ENCODE measurements at places on chromosomes 11 and 22.

DNA sequence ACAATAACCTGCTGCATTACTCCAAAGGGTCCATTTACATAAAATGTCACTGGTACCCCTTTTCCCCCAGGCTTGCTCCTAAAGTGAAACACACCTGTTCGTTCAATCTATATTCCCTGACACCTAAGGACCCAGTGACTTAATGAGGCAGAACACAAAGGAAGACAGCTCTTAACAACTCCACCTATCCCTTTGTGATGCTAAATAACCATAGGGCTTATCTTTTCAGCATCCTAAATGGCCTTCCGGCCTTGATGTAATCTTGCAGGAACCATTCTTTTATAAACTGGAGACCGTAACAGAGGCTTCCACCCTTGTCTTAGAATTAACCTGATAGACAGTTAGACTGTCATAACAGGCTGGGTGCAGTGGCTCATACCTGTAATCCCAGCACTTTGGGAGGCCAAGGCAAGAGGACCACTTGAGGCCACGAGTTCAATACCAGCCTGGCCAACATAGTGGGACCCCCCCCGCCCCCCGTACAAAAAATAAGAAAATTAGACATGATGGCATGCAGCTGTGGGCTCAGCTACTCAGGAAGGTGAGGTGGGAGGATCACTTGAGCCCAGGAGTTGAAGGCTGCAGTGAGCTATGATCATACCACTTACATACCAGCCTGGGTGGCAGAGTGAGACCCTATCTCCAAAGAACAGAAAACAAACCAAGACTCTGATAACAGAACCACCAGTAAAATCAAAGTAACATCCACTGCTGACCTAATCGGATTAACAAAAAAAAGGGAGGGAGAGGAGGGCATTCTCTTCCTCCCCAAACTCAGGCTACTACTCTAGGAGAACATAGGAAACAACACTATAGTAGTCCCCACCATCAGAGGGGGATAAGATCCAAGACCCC, 5.1 kb downstream of the CHEK2 start:
- DNase-seq: no peak

DNA sequence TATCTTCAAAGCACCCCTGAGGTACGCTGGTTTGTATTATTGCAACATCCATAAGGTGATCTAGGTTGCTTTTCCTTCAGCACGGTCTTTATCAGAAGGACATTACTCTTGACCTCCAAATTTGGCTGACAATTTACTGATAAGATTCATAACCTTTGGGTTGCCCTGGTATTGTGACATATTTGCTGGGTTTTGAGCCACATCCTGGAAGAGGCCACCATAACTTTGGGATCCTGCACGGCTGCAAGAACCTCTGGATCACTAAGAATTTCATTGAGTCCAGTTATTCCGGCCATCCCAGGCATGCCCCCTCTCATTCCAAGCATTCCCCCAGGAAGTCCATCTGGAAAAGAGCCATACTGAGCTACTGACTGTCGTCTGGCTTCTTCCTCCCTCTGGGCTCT, 6.5 kb upstream of the PLET1 start:
- DNase-seq: no peak

DNA sequence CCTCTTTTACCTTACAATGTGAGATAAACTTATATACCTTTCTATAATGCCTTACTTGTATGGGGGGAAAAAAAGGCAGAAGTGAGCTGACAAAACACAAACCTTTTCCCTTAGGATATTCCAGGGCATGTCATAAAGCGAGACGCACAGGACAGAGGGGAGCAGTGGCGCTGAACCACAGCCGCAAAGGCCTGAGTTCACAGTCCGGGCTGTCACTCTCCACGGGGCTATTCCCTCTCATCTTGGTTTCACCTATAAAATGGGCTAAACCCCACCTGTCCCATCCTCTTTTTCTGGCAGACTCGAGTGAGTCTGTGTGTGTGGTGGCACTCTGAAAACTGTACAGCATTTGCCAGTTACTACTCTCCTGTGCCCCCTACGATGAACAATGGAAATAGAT, 14.4 kb upstream of the FXYD2 start:
- DNase-seq: no peak

- DNase-seq: peak; percentile 19
Measured at GRCh38 chr11:78138694-78139421, 568 bp downstream of the ALG8 start.

DNA sequence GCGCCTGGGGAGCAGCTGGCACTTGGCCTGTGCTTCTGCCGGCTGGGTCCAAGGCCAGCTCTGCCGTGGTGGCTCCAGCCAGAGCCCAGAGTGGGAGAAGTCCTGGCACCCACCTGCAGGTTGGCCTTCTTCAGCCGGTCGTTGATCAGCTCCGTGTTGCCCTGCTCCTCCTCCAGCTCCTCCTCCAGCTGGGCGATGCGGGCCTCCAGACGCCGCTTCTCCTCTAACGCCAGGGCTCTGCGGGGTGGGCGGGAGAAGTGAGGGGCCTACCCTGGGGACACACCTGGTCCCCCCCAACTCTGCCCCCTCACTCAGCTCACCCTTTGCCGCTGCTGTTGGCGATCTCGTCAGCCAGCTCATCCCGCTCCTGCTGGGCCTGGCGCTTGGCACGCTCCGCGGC, 32.6 kb downstream of the APOL1 start:
- DNase-seq: no peak

DNA sequence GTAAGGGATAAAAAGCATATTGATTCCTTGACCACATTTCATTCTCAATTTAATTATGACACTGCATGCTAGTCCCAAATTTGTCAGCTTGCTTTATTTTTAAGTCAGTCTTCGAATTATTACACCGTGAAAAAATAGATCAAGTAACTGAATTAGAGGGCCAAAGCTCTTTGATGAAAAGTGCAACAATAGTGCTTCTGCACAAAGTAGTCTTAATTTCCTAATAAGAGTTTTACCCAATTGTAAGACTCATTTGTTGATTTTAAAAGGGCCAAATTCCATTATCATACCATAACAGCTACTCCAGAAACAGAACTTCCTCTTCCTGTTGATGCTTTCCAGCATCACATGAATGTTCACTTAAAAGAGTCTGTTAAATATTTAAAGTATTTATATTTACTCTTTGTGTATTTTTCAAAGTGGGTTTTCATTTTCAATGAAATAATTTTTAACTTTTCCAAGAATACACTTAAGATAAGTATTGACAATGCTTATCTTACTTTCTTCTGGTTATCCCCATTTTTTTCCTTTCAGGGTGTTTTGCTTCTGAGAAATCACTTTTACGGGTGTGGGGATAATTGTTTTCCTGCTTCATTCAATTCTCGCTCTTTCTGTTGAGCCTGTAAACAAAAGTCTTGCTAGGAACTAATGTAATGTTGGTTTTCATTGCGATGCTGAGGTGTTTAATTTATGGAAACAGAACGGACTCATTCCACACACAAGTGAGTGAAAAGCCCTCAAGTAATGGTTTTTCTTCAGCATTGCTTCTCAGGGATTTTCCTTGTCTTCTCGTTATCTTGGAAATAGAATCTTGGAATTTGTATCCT, 2.1 kb downstream of the ARHGEF12 start:
- DNase-seq: no peak

DNA sequence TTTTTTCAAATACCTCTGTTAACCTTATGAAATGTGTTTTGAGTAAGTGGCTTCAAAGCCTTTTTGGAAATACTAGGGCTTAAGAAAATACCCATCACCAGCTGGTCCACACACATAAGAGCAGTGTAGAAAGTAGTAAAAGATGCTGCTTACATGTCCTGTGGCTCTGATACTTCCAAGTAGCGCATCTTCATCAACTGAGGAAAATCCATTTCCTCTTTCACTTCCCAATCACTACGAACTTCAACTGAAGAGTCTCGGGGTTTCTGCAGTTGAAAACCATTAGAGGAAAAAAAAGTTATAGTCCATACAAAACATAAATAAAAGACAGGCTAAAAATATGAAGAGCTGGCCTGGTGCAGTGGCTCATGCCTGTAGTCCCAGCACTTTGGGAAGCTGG, 8.5 kb downstream of the EIF3D start:
- no peak for DNase-seq

DNA sequence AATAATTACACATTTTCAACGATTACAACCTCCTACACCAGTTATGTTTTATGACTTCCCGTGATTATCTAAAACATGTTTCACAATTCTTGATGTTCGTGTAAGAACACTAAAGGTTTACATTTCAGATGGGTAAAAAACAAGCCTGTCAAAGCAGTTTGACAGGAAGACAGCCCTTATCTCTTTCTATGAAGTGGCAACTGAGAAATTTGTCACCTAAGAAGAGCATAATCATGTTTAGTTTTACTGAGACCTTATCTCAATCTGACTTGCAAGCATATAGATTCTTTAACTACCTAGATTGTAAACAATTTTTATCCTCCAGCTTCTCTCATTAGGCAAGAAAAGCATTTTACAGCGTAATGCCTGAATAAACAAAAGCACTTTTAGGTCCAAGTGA, 218.4 kb upstream of the ZBED5 start:
- DNase-seq: no peak

GRCh38 chr11:17543041-17543440, 1.2 kb downstream of the USH1C start:
- no peak for DNase-seq

- DNase-seq: no peak
Measured at GRCh38 chr11:99333621-99334020, 312.9 kb downstream of the CNTN5 start.

DNA sequence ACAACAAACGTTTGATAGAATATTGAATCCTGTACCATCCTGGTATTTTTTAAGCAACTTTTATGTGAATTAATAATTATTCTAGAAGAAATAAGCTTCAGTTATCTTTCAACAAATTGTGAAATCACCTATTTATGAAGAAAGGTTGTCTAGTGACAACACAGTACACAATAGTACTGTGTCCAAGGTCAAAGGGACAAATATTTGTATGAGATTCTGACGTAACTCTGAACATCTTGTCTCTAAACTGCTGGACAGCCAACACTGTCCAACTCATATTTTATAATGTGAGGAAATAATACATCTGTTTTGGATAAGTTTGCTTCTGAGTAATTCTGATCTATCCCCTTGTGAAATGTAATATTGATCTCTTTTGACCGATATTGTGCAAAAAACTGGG, 18.9 kb downstream of the CASP5 start:
- no peak for DNase-seq

DNA sequence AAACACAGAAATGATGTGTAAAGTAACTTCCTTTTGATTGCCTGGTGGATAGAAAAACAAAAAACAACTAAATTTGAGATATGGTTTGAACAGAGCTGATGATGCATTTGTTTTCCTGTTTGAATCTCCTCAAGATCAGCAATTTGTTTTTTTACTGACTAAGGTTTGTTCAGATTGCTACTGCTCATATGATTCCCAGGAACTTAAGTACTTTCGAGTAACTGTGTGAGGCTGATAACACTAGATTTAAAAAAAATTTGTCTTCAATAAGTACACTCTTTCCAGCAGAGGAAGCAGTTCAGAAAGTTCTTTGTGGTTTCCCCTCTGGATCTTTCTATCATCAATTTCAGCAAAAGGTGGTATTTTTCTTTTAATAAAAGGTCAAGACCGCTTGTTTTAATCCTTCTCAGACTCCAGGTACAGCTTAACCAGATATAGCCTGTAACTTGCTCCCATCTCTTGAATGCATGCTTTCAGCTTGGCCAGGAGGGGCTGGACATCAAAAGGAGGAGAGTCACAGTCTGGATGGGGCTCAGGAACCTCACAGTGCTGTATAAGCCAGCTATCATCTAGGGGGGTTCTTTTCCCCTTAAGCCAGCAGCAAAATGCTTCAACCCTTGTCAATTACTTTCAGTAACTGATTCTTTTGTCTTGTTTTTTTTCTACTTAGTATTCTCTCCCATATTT, 12.3 kb upstream of the MS4A6E start:
- no peak for DNase-seq

DNA sequence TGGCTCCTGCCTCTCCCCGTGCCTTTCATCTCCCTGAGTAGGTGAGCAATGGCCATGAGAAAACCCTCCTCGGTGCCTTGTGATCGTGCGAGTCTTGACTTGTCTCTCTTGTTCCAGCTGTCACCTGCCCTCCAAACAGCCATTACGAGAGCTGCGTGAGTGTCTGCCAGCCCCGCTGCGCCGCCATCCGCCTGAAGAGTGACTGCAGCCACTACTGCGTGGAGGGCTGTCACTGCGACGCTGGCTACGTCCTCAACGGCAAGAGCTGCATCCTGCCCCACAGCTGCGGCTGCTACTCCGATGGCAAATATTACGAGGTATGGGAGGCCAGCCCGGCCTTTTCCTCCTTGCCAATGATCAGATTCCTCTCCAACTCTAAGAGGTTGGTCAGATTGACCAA, 51.7 kb downstream of the TECTA start:
- no peak for DNase-seq
